Activated CD8-positive, alpha-beta memory T cell treated with anti-CD3 and anti-CD28 coated beads for 36 hours (primary cell): ENCODE measurements at places on chromosomes 6 and 20. TPM values are rescaled to one million over a fixed set of nuclear protein-coding genes. Genes with fewer than 3 reads are reported as not detected.

The ORC3 gene
- total RNA-seq: 34.8 TPM

The VGLL2 gene
- total RNA-seq: not detected

The KCNQ5 gene
- 12.3 TPM for total RNA-seq

The PLN gene
- not detected for total RNA-seq

The GPR31 gene
- total RNA-seq: not detected

The LZTS3 gene
- 0.89 TPM for total RNA-seq

The CTAGE9 gene
- not detected for total RNA-seq

The ESR1 gene
- total RNA-seq: 0.15 TPM

The PEX6 gene
- total RNA-seq: 18.9 TPM

The OR2H2 gene
- not detected for total RNA-seq

The GSTA3 gene
- total RNA-seq: not detected

The MYCT1 gene
- not detected for total RNA-seq

The MATN4 gene
- 0.32 TPM for total RNA-seq

The GSTA4 gene
- 8.6 TPM for total RNA-seq

The SOX12 gene
- total RNA-seq: 8.1 TPM

The NSFL1C gene
- 89.5 TPM for total RNA-seq

The PLA2G7 gene
- not detected for total RNA-seq

The OPRM1 gene
- total RNA-seq: not detected

The DYNLT2 gene
- 2.0 TPM for total RNA-seq

The FHL5 gene
- total RNA-seq: not detected

The PEX3 gene
- total RNA-seq: 30.9 TPM

The DBNDD2 gene
- 10.6 TPM for total RNA-seq

The GATA5 gene
- not detected for total RNA-seq

The GNAS-AS1 gene
- total RNA-seq: 1.3 TPM

The DEFB116 gene
- not detected for total RNA-seq

The RAET1G gene
- total RNA-seq: not detected

The HLA-DRB5 gene
- not detected for total RNA-seq

The OR2H1 gene
- total RNA-seq: not detected

The EDEM2 gene
- 18.8 TPM for total RNA-seq

The TXLNB gene
- 0.08 TPM for total RNA-seq

The OR2B6 gene
- not detected for total RNA-seq

The MICAL1 gene
- total RNA-seq: 30.7 TPM
